ENCODE measurements at places on chromosomes 4 and X. TPM values are rescaled to one million over a fixed set of nuclear protein-coding genes. Genes with fewer than 3 reads are reported as not detected.

Gene XAGE2
- total RNA-seq, result not detected

Gene CT55
- total RNA-seq, result not detected

Gene ANXA10
- not detected for total RNA-seq

Gene ZFP92
- total RNA-seq, result 2.4 TPM

Gene CYBB
- total RNA-seq, result 231 TPM

Gene UNC5C
- total RNA-seq, result 13.1 TPM

Gene MEPE
- not detected for total RNA-seq

Gene ADH7
- total RNA-seq, result not detected

Gene F11
- total RNA-seq, result 0.20 TPM

Measured in spleen (tissue), 13 donors.